Activated T-cell treated with anti-CD3 and anti-CD28 coated beads, Interleukin-2, amount 50 U/mL, for 24 hours (primary cell): ENCODE measurements at places on chromosomes 6 and 20.
A peak's percentile ranks its signal among the peaks of the same experiment; 100 is the strongest.

DNA sequence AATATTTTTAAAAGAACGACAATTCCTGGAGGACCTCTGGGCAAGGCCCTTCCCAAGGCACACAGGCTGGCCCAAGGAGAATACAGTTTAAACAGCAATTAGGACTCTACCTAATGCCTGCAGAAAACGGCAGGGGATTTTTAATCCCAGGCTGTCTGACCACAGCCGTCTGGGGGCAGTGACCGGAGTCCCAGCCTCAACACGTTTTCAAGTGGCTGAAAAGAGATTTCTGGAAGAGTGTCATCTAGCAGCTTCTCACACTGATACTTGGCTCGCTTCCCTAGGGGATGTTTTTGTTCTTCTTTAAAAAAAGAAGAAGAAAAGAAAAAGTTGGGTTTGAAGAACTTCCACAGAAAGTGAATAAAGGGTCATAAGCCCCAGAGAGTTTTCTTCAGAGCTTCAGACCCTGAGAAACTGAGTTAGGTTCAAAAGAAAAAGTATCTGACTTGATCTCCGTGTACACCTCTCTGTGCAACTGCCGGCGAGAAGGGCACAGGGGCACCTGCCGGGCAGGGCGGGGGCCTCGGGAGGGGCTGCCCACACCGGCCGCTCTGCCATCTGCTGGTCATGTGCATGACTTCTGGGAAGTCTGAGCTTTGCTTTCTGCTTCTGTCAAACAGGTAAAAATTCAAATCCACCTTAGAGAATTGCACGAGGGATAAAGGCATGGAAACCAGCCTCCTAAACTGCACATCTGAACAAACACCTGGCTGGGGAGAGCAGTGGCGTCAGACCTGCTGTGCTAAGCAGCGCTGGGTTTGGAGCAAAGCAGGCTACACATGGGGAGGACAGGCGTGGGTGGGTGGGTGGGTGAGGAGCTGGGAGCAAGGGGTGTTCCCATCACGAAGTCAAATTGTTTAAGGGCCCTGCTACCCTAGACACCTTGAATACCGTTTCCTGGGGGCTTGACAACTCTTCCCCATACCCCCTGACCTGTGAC is 33.0 kb downstream of the RRBP1 start:
- DNase-seq: peak; percentile 46

GRCh38 chr6:75317503-75318206 is 33.1 kb upstream of the TMEM30A start:
- no peak for DNase-seq

- DNase-seq: no peak
Observed at GRCh38 chr6:142374965-142375733, 73.3 kb downstream of the ADGRG6 start.

DNA sequence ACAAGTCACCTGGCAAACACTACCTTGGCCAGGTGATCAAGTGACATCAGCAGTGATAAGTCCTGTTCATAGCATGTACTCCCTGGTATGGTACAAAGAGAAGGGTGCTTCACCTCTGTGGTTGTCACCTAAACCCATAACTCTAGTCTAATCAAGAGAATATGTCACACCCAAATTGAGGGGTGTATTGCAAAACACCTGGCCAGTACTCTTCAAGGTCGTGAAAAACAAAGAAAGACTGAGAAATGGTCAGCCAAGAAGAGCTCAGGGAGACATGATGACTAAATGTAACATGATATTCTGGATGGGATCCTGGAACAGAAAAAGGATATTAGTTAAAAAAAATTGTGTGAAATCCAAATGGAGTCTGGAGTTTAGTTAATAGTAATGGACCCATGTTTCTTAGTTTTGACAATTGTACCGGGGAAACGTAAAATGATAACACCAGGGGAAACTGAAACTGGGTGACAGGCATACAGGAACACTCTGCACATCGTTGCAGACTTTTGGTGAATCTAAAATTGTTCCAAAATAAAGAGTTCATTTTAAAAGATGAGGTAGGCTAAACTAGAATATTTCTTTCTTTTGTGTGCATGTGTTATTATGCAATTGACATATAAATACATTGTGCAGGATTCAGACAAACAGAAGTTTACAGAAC is 262.0 kb downstream of the CDC5L start:
- no peak for DNase-seq

DNA sequence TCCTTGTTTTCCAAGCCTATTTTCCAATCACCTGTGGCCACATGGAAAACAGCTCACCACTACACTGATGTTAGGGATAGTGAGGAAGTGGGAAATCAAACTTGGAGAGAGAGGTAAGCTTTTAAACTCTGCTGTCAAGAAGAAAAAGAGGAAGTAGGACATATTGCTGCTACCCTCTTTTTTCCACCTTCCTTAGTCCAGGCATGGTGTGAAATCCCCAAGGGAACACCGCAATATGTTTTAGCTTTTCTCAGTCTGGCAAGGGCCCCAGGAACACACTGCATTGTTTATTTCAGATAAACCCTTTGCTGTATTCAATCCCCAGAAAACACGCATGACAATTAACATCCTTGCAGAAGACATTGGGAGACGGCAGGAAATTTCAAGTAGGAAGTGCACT is 61.3 kb downstream of the HS3ST5 start:
- DNase-seq: no peak

- no peak for DNase-seq
Observed at GRCh38 chr6:113862112-113862511, 5.0 kb downstream of the MARCKS start.

- no peak for DNase-seq
Observed at GRCh38 chr6:136030131-136030530, 178.6 kb downstream of the PDE7B start.

GRCh38 chr6:139597771-139598755 is 223.6 kb upstream of the CITED2 start:
- no peak for DNase-seq

GRCh38 chr6:13495112-13495776 is 7.8 kb upstream of the GFOD1 start:
- DNase-seq: no peak

GRCh38 chr6:34949636-34950035 is 60.6 kb downstream of the ANKS1A start:
- no peak for DNase-seq

DNA sequence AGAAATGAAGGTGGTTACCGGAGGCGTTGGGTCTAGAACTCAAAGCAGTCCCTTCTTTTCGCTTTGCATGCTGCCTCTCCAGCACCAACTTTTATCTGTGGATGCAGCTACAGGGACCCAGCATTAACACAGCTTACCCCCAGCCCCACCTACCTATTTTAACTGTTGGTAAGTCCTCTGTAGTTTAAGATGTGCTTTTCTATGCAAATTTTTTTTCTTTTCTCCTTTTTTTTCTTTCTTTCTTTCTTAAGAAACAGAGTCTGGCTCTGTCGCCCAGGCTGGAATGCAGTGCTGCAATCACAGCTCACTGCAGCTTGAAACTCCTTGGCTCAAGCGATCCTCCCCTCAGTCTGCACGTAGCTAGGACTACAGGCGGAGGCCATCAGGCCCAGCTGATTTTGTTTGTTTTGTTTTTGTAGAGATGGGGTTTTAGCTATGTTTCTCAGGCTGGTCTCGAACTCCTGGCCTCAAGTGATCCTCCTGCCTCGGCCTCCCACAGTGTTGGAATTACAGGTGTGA is 6.5 kb upstream of the USP45 start:
- DNase-seq: no peak

DNA sequence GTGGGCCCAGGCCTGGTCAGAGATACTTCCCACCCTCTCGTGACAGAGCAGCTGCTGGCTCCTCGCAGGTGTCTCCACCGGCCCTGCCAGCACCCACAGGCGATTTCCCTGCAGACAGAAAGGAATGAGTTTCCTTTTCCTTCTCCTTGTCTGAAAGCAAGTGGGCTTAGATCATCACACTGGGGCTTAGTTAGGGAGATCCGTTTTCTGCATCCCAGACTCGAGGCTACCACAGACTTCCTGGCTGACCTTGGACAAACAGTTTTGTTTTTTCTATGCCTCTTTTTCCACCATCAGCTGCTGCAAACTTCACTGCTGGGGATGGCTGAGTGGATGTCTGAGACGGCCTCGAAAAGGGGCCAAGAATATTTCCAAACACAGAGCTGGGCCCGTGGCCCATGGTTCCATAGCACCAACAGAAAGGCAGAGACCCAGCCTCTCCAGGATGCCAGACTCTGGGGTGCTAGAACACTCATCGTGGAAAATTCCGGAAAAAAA is 86.5 kb downstream of the BANF2 start:
- DNase-seq: no peak

DNA sequence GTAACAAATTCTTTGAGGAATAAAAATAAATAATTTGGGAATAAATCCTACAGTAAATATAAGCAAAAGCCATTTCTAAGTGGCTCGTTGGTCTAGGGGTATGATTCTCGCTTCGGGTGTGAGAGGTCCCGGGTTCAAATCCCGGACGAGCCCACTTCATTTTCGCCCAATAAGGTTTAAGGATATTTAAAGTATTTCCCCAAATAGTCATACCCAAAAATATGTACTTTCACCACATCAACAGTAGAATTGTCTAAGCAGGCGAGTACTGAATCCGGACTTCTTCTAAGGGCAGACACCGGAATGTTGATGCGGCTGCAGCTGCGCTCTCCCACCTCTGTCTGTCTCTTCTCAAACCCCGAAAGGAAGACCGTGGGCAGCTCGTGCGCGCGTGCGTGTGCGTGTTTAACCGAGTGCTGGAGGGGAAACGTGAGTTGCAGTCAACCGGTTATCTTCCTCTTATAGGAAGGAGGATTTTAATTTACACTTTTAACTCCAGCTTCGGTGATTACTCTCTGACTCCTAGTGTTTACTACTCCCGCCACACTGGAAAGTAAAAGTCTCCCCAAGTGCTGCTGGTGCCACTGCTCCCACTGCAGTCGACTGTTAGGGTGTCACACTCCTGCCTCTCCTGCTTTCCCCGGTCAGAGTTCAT is 155.7 kb upstream of the PRSS16 start:
- DNase-seq: peak; percentile 53

DNA sequence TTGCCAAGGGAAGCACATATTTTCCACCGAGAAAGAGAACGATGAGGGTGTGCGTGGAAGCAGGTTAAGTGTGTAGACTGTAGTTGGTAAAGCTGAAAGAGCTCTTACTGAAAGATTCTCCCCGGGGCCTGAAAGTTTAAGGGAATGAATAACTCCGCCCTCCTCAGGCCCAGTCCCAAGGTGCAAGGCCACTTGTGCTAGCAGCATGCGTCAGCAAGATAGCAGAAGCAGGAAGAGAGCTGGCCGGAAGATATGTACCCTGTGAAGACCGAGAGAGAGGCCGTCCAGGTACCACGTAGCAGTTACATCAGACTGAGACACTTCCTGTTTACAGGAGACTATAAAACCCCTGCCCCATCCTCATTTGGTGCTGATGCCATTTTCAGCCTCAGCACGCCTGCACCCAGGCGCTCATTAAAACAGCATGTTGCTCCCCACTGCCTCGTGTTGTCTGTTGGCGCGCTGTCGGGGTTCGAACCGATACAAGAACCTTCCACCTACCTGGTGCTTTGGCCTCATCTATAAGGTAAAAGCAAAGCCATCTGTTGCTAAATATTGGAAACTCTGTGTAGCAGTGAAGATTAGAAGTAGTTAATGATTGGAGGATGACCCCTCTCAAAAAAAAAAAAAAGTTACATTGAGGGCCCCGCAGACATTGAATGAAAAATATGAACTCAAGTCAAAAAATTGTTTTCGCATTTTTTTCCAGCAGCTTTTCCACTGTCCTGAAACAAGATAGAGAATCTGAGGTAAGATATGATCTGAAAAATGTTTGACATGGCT is 18.6 kb upstream of the FAM135A start:
- no peak for DNase-seq

DNA sequence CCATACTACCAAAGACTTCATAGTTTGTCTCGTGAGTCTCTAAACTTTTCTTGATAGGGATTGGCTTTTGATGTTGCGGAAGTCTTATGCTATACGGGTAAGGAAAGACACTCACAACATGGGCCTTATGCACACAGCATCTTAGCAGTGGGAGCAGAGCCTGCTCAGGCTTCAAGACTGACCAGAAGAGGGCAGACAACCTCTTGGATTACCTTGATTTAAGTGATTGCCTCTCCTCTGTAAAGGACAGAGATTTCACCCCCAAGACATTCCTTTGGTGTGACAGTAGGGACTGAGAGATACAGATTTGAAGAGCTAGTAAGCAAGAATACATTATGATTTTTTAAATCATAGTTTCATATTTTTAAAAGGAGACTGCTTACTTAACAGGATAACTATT is 71.0 kb upstream of the SAMD3 start:
- no peak for DNase-seq

- no peak for DNase-seq
Observed at GRCh38 chr6:79868098-79868722, 79.1 kb downstream of the ELOVL4 start.

DNA sequence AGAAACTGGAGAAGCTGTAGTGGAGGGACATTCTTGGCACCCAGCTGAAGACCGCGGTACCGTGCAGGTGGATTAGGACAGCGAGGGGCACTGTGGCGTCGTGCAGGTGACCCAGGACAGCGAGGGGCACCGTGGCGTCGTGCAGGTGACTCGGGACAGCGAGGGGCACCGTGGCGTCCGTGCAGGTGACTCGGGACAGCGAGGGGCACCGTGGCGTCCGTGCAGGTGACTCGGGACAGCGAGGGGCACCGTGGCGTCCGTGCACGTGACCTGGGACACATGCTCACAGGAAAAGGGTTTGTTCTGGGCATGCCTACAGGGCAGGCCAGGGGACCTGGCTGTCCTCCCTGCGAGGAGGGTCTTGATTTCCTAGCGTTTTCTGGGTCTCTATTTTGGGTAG is 29.2 kb upstream of the SMOC2 start:
- DNase-seq: no peak

- DNase-seq: no peak
Observed at GRCh38 chr6:28311139-28311823, 24.7 kb downstream of the ZSCAN31 start.

DNA sequence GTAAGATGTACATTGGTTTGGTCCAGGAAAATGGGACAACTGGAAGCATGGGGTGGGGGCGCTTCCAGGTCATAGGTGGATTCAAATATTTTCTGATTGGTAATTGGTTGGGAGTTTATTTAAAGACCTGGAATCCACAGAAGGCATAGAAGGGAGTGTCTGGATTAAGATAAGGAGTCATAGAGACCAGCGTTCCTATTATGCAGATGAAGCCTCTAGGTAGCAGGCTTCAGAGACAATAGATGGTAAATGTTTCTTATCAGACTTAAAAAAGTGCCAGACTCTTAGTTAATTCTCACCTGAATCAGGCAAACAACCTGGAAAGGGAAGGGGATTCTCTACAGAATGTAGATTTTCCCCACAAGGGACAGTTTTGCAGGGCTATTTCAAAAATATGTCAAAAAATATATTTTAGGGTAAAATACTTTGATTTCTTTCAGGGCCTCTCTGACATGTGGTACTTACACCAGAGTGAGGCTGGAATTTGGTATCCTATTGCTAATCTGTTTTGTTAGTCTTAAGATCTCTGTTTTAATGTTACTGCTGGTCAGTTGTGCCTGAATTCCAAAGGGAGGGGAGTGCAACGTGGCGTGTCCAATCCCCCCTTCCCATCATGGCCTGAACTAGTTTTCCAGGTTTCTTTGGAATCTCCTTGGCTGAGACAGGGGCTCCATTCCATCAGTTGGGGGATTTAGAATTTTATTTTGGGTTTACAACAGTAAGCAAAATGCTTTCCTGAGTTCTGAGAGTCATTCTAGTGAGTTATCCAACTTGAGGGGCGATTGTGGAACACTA is 25.1 kb downstream of the PIGT start:
- DNase-seq: no peak

GRCh38 chr6:140601021-140601808 is 1226.8 kb upstream of the CITED2 start:
- DNase-seq: no peak

GRCh38 chr6:135906972-135907465 is 55.5 kb downstream of the PDE7B start:
- DNase-seq: no peak
